ENCODE measurements at places on chromosomes 6 and 20.

GRCh38 chr6:84575264-84575663, 189.1 kb downstream of the TBX18 start:
- peak; percentile 95 for DNase-seq

DNA sequence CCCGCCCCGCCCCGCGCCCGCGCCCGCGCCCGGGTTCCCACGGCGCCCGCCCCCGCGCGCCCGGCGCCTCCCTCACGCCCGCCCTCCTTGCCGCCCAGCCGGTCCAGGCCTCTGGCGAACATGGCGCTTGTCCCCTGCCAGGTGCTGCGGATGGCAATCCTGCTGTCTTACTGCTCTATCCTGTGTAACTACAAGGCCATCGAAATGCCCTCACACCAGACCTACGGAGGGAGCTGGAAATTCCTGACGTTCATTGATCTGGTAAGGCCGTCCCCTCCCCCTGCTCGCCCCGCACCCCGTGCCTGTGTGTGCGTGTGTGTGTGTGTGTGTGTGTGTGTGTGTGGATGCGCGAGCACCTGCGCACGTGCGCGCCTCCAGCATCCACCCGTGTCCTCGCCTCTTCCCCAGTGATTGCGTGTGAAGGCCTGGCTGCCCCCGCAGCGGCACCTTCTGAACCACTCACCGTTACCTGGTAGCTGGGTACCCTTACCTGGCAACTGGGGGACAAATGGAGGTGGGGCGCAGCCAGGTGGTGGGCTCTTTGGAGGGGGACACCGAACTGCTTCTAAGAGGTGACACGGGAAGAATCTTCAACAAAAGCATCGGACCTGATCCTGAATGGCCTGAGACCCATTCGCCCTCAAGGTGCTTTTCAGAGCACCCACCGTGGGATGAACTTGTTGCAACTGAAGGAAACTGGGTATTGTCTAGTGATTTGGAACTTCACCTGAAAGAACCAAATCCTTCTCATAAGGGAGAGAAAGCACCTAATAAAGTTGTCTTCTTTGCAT, at the start of gene AIG1:
Gene AIG1, plus strand, starts transcription at position 84 of the 791 bp plus-strand sequence. Its CDS starts 37 bp downstream, at position 121.
- peak; percentile 48 for DNase-seq

DNA sequence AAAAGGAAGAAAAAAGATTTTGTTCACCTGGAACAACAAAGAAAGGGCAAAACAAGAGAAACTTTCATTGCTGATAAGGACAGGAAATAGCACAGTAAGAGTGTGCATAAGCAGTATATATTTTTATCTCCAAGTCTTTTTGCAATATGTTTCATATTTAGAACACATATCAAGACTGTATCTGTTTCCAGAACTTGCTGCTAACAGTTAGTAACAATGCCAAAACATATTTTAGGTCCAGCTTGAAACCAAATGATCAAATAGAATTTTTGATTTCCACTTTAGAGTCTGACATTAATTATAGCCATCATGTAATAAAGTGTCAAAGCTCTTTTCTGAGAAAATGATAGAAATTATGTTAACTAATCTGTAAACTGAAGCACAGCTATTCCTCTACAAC, 143.5 kb upstream of the SUPT3H start:
- no peak for DNase-seq

- DNase-seq = no peak
Measured at GRCh38 chr20:36472637-36473090, 68.7 kb upstream of the MYL9 start.

GRCh38 chr6:102402635-102403329, 1009.3 kb downstream of the GRIK2 start:
- no peak for DNase-seq

GRCh38 chr6:139306291-139306981, 14.6 kb upstream of the TXLNB start:
- no peak for DNase-seq

DNA sequence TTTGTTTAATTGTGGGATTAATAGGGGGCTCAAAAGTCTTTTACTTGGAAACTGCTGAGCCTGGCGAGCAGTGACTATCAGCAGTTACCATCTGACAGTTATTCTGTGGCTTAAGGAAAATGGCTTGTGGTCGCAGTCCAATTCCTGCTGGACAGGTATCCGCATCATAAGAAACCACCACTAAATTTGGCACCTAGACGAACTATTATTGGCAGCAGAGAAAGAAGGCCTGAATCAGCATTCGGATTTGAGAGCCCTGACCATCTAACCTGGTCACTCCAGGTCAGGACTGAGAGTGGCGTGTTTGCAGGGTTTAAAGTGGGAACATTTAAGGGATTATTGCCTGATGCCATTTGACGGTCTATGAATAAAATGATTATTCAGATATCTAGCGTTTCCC, 146.4 kb downstream of the RPS12 start:
- DNase-seq = peak; percentile 64

GRCh38 chr6:112927641-112928320, 580.7 kb downstream of the RFPL4B start:
- no peak for DNase-seq

- no peak for DNase-seq
Measured at GRCh38 chr6:22807818-22808217, 238.5 kb downstream of the HDGFL1 start.

DNA sequence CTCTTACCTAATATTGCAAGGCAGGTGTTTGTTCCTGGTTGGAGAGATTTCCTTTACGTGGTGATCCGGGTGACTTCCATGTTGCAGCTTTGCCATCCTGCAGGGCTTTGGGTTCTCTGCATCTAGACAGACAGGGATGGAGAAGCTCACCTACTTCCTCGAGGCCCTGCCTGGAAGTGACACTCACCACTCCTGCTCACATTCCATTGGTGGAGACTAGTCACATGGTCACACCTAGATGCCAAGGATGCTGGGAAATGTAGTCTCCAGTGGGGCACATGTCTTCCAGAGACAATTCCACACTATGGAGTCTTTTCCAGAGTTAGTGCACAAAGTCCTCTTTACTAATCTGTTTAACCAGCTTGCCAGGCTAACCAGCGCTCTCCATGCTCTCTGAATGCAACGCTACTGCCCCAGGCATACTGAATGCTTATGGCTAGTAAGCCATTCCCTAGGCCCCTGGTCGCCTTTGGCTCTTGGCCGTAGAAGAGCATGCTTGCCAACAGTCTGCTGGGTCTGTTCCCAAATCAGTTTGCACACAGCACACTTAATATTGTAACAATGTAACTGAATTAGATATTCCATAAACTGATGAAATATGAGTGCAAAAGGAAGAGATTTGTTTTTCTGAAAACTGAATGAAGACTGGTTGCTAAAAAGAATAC, 6.7 kb upstream of the KCNK15 start:
- peak; percentile 75 for DNase-seq

- DNase-seq = no peak
Measured at GRCh38 chr6:13539572-13539971, 34.8 kb upstream of the SIRT5 start.

DNA sequence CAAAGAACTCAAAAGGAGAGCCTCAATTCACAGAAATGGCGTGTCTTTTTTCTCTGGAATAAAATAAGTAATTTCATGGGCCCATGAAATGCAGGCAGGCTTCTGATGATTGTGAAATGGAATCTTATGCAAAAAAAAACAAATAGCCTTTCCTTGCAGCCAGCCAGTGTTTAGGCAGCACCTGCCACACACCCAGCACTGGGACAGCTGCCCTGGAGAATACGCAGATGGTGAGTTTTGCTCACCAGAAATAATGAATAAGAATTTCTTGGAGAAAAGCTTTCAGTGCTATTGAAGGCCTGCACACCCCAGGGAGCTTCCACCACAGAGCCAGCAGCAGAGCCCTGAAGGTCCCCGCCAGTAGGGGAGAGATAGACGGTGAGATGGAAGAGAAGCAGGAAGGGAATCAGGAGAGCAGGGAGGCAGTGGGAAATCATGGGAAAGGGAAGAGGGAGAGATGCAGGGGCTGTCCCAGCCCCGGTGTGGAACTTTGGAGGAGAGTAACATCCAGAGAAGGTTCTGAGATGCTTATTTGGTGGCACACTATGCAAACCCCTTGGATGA, 54.9 kb downstream of the PXDC1 start:
- DNase-seq = no peak

GRCh38 chr6:81054036-81054435, 698.4 kb downstream of the TENT5A start:
- no peak for DNase-seq

GRCh38 chr6:98831959-98832283, 2.5 kb upstream of the POU3F2 start:
- DNase-seq = no peak

GRCh38 chr6:128513878-128514277, 6.5 kb downstream of the PTPRK start:
- no peak for DNase-seq

DNA sequence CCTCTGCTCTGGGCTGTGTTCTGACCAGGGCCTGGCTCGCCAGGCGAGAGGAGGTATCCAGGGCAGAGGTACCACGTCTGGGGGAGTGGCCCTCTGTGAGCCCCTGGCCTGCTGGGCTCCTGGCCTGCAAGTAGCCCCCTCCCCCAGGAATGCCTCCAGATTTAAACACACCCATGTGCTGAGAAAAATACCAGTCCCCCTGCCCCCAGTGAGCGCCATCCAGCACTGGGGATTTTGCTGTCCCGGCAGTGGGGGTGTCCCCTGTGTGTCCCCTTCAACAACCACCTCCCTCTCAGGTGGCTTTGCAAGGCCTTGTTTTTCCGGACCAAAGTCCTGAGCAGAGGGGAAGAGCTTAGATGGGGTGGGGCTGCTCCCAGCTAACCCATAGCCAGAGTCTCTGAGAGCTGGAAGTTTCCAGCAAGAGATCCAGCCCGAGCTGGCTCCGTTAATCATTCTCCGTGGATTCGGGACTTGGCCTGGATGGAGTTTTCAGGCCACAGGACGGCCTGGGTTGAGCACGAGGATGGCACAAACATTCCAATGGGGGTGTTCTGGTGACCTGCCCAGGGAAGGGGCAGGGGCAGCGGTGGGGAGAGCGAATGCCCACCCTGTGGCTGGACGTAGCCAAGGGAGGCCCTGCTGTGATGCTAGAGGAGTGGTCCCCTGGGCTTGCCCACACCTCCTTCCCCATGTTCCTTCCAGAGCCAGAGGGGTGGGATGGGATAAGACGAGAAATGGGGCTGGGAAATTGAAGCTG, 29.0 kb downstream of the PCK1 start:
- peak; percentile 57 for DNase-seq

GRCh38 chr6:110614586-110614985, 138.2 kb upstream of the SLC22A16 start:
- no peak for DNase-seq

- DNase-seq = no peak
Measured at GRCh38 chr6:126873351-126873750, 245.1 kb upstream of the RSPO3 start.

- no peak for DNase-seq
Measured at GRCh38 chr6:72936766-72937559, 288.3 kb downstream of the KHDC1L start.

Measured in renal cortical epithelial cell (primary cell).